ENCODE measurements at places on chromosomes 16 and 17. TPM values are rescaled to one million over a fixed set of nuclear protein-coding genes. Genes with fewer than 3 reads are reported as not detected.

Gene HBM
- total RNA-seq, result not detected

Gene NUDT7
- total RNA-seq, result 4.7 TPM

Gene TP53TG3B
- not detected for total RNA-seq

Gene TBC1D3I
- 4.4 TPM for total RNA-seq

Gene MYH8
- not detected for total RNA-seq

Gene DNAJA3
- 55.3 TPM for total RNA-seq

Gene FLII
- total RNA-seq, result 301 TPM

Gene SMIM36
- not detected for total RNA-seq

Gene PLXDC1
- total RNA-seq, result not detected

Gene TMIGD1
- not detected for total RNA-seq

Gene SPECC1
- 7.5 TPM for total RNA-seq

Gene GHDC
- 29.1 TPM for total RNA-seq

Gene MAPT
- total RNA-seq, result 0.18 TPM

Gene SLC35G3
- total RNA-seq, result 0.10 TPM

Gene KCTD13
- total RNA-seq, result 44.4 TPM

Gene IGSF6
- 0.29 TPM for total RNA-seq

Gene TEN1
- total RNA-seq, result 23.2 TPM

Gene HSD11B2
- not detected for total RNA-seq

Gene CCL5
- total RNA-seq, result 3.4 TPM

Gene CETP
- total RNA-seq, result 1.0 TPM

Gene NHERF2
- 0.93 TPM for total RNA-seq

Gene HS3ST6
- total RNA-seq, result not detected

Gene TNFRSF13B
- 316 TPM for total RNA-seq

Gene CASKIN1
- total RNA-seq, result not detected

Gene CTRB2
- not detected for total RNA-seq

Gene KRTAP4-3
- not detected for total RNA-seq

Gene ABCC12
- not detected for total RNA-seq

Gene NPIPB13
- 48.1 TPM for total RNA-seq

Gene AOC2
- 2.0 TPM for total RNA-seq

Gene PNPO
- total RNA-seq, result 25.1 TPM

Gene DHX58
- 21.9 TPM for total RNA-seq

Gene KRTAP16-1
- not detected for total RNA-seq

Gene TMEM98
- total RNA-seq, result not detected

Gene AIPL1
- total RNA-seq, result not detected

Gene TSPAN10
- 0.95 TPM for total RNA-seq

Gene KRT12
- total RNA-seq, result not detected

Gene HSF5
- 4.5 TPM for total RNA-seq

Gene DBNDD1
- 0.47 TPM for total RNA-seq

Data from activated B cell treated with CpG ODN at 0.5 μM for 24 hours (primary cell).